ENCODE measurements at places on chromosomes 16 and 17.

DNA sequence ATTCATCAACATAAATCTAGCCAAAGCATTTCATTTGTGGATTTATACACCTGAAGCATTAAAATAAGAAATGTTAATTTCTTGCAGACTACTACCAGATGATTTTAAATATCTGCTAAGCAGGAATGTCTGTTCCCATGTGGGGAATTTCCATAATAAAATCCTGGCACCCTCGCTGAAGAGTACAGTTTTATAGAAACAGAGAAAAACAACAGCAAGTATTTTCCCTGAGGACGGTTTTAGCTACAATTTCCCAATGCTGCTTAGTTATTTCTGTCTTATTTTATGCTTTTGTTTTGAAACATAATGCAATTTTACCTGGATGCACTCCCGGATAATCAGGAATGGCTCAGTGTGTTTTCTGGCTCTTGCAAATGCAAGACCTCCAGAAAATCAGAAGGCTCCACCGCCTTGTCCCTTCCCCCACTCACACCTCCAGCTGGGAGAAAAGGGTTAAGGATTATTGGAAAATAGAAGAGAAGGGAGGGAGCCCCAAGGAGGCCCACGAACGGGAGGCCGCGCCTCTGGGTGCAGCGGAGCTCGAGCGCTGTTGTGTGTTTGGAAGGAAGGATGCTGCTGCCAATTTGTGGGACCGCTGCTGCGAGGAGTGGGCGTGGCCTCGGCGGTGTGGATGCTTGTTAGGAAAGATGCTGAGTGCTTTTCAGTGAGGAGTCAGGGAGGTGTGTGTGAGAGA, at the start of gene CNTNAP4:
TSS of gene CNTNAP4 (plus strand) at position 657 of the 694 bp plus-strand sequence. CDS start 262 bp downstream, outside the sequence.
- no peak for DNase-seq

- no peak for DNase-seq
These were observed 13.4 kb downstream of the ENDOV start for GRCh38 chr17:80428363-80428762.

GRCh38 chr17:29613352-29613837, 9.3 kb downstream of the CORO6 start:
- DNase-seq = no peak

GRCh38 chr17:1943436-1943831, 81.7 kb downstream of the RTN4RL1 start:
- no peak for DNase-seq

GRCh38 chr16:89314357-89314756, 96.9 kb downstream of the ZNF778 start:
- DNase-seq = no peak

GRCh38 chr17:63688396-63689020, 11.4 kb downstream of the LIMD2 start:
- DNase-seq = no peak

DNA sequence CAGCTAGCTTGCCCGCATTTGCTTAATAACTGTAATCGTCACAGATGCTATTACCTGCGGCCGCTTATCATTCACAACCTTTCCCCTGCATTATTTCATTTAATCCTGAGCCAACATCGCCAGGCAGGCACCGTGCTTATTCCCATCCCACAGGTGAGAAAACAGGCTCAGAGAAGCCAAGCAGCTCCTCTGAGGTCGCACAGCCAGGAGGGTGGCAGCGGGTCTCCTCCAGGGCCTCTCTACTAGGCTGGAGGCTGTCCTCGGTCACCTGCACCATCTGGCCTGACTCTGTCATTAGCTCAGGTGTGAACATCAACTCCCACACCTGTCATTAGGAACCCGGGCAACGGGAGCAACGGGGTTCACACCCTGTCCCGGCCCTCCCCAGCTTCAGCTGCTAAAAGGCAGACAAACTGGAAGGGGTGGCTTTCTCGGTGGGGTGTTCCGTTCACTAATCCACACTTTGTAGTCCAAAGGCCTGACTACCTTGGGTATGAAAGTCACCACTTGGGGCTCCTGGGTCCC, 3.0 kb downstream of the PPL start:
- DNase-seq = no peak

- DNase-seq = no peak
These were observed 210.6 kb downstream of the HAPSTR1 start for GRCh38 chr16:9302072-9302471.

DNA sequence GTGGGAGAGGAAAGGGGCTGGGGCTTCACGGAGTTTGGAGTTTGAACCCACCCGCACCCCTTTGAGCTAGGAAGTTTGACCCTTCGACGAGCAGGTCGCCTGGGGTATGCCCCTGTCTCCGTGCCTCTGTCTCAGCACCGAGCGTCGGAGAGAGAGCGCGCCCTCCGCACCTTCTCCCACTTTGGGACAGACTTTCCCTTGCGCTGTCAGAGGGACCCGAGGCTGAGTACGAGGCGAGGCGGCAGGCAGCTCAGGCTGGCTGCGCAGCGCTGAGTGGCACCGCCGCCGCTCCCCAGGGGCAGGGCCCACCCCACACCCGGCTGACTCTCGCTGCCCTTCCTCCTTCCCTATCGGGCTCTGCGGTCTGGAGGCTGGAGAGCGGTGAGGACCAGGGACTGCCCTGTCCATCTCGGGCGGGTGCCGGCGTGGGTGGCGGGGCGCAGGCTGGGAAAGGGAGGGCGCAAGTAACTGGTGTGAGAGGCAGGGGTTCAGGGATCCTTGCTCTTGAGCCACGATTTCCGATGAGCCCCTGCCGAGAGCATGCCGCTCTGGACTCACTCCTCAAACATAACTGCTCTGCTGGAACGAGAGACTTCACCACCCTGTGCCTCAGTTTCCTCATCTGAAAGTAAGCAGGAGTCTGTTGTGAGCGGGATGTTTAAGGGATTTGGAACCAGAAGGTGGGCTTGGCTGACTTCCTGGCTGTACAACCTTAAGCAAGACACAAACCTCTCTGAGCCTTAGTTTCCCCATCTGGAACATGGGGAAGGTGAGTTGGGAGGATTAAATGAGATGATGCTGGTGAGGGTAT, 981 bp downstream of the BEAN1 start:
- DNase-seq = no peak

- no peak for DNase-seq
These were observed 16.2 kb upstream of the HAS3 start for GRCh38 chr16:69089091-69089910.

- no peak for DNase-seq
These were observed 88.0 kb downstream of the SDR42E1 start for GRCh38 chr16:81923296-81923695.

DNA sequence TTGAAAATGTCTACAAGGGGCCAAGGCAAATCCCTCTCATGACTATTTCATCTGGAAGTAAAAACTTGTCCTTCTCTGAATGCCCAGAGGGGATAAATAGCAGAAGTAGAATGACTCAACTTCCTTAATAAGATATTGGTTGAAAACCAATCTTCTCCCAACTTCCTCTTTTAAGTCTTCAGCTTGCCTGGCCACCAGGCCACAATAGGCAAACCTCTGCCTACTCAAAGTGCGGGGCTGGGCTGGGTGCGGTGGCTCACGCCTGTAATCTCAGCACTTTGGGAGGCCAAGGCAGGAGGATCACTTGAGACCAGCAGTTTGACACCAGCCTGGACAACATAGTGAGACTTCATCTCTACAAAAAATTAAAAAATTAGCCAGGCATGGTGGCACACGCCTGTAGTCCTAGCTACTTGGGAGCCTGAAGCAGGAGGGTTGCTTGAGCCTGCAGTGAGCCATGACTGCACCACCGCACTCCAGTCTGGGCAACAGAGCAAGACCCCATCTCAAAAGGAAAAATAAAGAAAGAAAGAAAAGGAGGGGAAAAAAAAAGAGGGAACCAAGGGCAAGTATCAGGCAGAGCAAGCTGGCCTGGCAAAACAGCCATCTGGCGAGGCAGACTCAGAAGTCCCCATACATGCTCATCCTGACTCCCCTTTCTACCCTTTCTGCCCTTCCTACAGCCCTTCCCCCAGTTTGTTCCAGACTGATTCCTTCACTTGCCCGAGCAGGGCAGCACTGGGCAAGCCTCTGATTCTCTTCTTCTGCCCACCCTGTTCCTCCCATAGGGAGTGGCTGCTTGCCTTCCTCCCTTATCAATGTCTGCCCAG, 20.6 kb downstream of the MAP3K14 start:
- no peak for DNase-seq

- no peak for DNase-seq
These were observed 7.3 kb downstream of the RPH3AL start for GRCh38 chr17:345261-345660.

DNA sequence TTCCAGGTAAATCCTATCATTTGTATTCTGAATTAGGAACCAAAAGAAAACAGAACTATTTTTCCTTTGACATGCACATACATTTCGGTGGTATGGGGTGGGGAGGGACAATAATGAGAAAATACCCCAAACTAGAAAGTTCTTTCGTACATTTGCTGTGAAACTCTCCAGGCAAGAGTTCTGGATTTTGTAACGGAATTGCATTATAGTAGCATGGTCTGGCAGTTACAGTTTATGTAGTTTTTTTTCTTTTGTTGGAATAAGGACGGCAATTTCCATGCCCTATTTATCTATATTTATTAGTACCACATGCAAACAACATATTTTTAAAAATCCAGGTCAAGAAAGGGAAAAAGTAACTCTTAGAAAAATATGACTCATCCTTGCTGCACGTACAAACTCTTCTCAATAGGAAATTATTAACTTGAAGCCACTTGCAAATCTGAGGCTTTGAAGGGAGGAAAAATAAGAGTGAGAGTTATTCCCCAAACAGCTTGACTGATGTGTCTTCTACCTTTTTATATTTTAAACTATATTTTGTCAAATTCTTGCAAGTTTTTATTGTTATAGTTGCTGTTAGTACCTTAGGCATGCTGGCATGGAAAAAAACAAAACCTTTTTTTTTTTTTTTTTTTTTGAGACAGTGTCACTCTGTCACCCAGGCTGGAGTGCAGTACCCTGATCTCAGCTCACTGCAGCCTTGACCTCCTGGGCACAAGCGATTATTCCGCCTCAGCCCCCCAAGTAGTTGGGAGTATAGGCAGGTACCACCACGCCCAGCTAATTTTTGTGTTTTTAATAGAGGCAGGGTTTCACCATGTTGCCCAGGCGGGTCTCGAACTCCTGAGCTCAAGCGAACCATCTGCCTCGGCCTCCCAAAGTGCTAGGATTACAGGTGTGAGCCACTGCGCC, 69.3 kb downstream of the WWP2 start:
- no peak for DNase-seq

GRCh38 chr16:11564046-11564926, 22.4 kb downstream of the LITAF start:
- no peak for DNase-seq

DNA sequence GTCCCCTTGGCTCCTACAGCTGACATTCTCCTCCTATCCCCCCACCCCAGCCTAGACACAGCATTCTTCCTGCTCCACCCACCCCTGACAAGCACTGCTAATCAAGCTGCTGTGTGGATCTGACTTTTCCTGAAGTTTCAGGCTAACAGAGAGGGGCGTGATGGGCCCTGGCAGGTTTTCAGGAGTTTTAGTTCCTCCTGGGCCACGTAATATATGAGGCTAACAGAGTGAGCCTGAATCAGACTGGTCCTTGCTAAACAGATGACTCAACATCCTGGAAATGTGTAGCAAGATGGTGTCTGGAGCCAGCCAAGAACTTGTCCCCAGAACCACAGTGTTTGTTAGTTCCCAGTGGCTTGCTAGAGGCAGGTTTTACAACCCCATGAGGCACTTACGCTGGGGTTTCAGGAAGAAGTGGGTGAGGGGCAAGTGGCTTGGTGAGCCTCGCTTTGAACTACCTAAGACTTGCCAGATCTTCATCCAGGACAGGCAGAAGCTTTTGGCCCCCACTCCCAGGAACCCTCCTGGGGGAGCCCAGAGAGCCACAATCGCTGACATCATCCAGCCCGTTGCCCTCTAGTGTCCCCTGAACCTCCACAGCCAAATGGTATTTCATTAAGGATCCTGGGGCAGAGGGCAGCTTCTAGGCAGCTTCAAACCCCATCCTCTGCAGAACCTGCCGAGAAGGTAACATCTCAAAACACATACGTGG, 15.9 kb downstream of the TMEM92 start:
- peak; percentile 89 for DNase-seq

GRCh38 chr17:79322211-79323123, 247.8 kb downstream of the ENGASE start:
- no peak for DNase-seq

DNA sequence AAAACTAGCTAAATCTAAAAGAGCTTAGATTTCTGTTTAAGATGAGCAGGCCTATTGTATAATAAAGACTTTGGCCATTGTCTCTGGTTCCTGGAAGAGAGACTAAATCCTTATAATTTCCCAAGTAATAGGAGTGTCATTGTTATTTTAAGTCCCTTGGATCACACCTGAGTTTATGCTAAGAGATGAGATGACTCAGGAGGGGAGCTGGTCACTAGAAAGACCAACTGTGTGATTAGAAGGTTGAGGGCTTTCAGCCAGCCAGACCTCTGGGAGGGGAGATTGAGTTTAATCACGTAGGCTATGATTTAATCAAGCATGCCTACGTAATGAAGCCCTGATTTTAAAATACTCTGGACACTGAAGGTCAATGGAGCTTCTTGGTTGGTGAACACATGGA, 156.9 kb upstream of the C17orf78 start:
- DNase-seq = no peak

DNA sequence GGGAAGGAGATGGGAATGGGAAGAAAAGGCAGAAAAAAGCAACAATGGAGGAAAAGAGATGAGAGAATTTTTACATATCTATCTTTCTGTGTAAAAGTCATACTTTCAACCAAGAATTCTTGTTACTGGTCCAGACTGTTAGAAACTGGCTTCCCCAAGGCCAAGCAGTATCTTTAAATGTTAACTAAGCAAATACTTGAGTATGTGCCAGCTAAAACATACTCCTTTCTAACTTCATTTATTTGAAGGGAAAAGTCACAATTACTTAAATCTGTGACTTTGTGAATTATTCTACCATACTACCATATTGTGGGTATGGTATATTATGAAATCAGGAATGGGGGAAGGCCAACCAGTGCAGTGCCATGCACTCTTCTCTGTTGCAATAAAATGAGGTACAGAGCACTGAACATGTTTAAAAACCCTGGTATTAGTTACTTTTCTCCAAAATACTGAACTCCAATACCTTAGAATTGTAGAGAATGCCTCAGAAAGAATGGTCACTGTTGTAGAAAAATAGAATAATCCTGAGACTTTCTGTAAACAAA, 92.3 kb upstream of the C17orf78 start:
- no peak for DNase-seq

DNA sequence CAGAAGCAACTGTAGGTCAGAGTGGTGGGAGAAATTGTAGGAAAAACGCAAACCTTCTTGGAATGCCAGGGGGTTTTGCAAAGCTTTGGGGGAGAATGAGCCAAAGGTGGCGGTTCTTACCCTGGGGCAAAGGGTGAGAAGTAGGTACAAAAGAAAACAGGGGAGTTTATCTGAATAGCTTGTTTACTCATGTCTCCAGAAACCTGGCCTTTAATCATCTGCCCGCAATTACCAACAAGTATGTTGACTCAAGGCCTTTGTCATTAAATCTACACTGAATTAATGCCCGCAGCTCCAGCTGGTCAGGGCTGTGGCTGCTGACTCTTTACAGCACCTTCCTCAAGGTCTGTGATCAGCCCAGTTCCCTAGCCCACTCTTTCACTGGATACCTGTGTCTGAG, 320.1 kb downstream of the CBLN1 start:
- DNase-seq = no peak

DNA sequence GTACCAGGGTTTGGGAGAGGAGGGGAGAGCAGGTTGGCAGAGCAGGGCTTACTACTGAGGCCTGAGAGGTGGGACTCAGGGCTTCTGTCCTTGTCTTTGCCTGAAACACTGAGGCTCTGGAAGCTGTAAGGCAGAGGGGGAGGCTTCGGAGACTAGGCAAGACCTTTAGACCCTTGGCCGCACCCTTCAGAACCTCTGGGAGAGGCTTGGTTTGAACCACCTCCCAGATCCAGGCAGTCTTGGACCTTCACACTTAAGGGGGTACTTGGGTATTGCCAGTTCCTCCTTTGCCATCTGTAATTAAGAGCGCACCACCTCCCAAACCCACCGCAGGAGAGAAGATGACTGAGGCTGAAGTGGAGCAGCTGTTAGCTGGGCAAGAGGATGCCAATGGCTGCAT, 12.9 kb downstream of the MYL4 start:
- DNase-seq = no peak

Measured in H54 (cell line).